ENCODE measurements at places on chromosomes 2 and 18.

GRCh38 chr18:6885992-6886796 is 156.7 kb downstream of the ARHGAP28 start:
- DNase-seq: peak; percentile 45

DNA sequence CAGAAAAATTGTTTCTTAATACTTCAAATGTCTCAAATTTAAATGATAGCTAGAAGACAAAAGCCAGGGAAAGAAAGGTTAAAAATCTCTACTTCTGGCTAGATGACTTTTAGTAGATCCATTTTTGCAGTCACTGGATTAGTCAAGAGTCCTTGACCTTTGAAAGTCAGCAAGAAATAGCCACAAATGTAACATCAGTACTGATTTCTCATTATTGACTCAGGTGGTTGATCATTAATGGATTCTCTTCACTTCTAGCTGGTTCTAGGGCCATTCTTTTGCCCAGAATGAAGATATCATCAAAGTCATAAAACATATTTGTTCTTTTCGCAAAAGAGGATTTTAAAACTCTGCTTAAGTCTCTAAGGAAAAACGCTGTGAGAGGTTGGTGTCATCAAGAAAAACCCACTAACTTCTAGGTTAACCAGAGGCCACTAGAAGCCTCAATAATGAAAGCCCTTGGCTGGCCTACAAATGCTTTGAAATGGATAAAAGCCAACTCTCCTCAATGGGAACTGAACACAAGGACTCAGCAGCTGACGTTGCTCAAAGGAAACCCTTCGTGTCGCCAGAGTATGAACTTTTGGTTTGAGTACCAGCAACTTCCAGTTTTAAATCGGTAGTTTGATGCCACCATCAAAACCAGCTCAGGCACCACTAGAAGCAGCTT is 66.3 kb downstream of the IRS1 start:
- DNase-seq: no peak

GRCh38 chr18:12819322-12819721 is 64.7 kb downstream of the PTPN2 start:
- DNase-seq: no peak

GRCh38 chr18:41886126-41886807 is 68.8 kb upstream of the PIK3C3 start:
- DNase-seq: no peak

- DNase-seq: no peak
Measured at GRCh38 chr2:51170273-51170672, 138.3 kb upstream of the NRXN1 start.

GRCh38 chr2:168809537-168809936 is 7.1 kb downstream of the NOSTRIN start:
- DNase-seq: no peak

DNA sequence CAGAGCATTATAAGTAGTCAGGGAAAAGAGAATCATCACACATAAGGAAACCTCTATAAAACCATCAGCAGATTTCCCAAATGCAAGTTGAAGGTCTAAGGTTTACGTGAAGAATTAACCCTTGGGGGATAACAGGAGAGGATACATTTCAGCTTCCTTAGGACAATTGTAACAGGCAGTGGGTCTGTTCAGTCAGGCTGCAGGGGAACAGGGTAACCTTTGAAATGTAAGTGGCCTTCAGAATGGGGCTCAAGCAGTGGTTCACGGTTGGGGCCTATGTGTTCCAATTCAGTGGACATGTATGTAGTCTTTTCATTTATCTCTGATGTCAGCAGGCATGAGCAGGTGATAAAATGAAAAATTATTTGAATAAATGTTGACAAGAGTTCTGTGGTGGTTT is 139.3 kb downstream of the EML6 start:
- DNase-seq: no peak

DNA sequence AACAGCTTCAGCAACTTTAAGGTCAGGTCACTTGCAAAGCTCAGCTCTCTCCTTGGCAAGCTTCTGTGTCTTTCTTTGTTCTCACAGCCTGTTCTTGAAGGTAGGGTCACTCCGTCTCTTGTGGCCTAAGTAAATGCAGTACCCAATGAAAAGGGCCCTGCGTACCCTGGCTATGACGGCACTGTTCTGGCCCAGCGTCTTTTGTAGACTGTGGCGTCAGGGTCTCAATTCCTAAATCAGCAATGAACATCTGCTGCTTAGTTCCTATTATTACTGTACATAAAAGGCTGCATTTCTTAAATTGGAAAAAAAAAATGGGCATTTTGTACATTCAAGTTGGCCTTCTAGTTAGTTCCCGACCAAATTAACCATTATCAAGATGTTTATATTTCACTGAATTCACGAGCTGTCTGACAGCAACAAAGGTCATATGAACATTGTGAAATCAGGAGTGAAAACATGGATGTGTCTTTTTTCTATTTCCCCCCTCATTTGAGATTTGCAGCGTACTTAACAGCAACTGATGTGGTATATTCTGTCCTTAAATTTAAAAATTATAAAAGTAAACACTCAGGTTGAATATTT is 17.0 kb upstream of the MTCL1 start:
- no peak for DNase-seq

DNA sequence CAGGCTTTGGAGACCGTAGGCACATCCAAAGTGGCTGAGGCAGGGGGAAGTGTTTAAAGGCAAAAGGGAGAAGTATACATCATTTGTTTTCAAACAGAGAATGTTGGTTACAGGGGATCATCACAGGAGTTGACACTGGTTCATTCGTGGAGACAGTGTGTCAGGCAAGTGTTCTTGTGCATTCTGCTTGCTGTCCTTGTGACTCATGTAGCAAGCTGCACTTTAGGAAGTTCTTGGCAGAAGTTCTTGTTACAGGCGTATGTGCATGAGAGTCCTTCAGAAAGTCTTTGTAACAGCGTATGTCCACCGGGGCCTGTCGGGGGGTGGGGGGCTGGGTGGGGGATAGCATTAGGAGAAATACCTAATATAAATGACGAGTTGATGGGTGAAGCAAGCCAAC is 36.5 kb upstream of the B4GALT6 start:
- no peak for DNase-seq

DNA sequence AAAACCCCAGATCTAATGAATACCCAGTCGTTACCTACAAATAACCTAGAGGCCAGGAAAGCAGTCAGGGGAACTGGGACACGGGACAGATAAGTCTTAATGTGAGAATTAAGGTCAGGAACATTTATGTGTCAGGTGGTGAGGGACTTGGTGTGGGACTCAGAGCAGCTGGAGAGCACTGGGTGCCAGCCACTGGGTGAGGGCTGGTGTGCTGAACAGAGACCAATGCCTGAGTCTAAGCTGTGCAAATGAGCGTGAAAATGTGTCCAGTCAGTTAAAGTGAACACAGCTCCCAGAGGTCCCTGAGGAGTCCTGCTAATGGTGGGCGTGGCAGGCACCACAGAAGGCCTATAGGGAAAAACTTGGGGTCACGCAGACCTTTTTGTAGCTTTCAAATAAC is 225.9 kb downstream of the C1D start:
- DNase-seq: no peak

- DNase-seq: no peak
Measured at GRCh38 chr2:125371867-125372266, 1284.1 kb upstream of the GYPC start.

DNA sequence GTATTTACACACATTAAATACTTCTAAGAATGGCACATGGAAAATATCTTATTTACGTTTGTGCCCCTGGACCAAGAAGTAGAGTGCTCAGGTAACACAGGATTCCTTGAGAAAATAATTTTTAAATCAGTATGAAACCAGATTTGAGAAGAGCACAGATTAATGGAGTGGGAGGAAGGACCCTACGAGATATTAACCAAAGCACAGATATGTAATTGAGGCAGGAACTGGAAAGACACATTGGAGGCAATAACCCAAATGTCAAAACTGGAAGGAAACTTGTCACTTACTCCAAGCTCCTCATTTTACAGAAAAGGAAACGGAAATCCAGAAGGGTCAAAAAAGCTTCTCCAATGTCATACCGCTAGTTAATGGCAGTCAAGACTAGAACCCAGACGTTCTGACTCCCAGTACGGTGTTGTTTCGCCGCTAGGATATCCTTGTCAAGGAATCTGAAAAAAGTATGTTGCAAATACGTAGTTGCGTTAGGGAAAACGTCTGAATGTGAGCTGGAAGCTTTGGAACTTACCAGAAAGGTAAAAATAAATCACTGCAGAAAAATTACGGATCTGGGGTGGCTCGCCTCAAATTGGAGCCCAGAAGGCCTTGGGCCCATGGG is 634 bp downstream of the MTIF2 start:
- no peak for DNase-seq

DNA sequence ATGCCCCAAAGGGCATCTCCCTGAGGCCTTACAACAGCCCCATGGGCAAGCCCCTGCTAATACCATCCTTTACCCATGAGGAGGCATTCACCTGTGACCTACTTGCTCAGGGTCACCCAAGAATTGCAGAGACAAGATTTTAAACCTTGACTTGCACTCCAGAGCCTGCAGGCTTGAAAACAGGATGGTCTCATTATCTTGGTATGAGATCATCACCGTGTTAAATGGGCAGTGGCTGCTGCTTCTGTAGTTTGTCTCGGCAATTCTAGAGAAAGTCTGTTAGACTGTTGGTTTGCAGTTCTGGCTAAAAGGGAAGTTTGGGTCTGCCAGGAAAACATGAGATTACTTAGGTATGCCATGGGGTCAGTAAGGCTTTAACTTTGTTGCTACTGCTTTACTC is 698.9 kb downstream of the GALR1 start:
- no peak for DNase-seq
